T-cell (primary cell): ENCODE measurements at places on chromosomes 2 and 18.

- DNase-seq: no peak
Observed at GRCh38 chr18:11983592-11983991, 2.3 kb downstream of the IMPA2 start.

GRCh38 chr2:222240676-222241049 lies 58.1 kb downstream of the PAX3 start:
- no peak for DNase-seq

- DNase-seq: no peak
Observed at GRCh38 chr2:125398738-125399524, 1257.0 kb upstream of the GYPC start.

DNA sequence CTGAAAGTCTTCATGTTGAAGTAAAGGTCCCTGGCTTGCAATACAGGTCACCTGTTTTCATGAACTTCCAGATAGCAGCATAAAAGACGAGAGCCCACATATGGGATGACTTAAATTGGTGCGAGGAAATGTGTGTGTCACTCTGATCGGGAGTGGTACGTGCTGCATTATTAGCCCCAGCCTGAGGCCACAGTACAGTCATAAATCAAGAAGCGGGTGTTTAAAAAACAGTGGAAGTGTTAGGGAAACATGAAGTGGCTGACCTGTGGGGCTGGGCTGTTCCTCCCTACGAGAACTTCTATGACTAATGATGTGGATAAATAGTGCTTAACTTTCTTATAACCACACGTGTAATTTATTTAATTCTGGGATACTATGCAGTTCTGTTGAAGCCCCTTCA lies 24.4 kb downstream of the RDH14 start:
- no peak for DNase-seq

- no peak for DNase-seq
Observed at GRCh38 chr18:76725445-76725844, 96.9 kb upstream of the ZNF236 start.

- no peak for DNase-seq
Observed at GRCh38 chr2:106296182-106296815, 102.2 kb upstream of the UXS1 start.

GRCh38 chr2:76073992-76074604 lies 363.4 kb upstream of the GCFC2 start:
- no peak for DNase-seq

GRCh38 chr2:135149251-135149650 lies 97.2 kb downstream of the RAB3GAP1 start:
- DNase-seq: no peak

DNA sequence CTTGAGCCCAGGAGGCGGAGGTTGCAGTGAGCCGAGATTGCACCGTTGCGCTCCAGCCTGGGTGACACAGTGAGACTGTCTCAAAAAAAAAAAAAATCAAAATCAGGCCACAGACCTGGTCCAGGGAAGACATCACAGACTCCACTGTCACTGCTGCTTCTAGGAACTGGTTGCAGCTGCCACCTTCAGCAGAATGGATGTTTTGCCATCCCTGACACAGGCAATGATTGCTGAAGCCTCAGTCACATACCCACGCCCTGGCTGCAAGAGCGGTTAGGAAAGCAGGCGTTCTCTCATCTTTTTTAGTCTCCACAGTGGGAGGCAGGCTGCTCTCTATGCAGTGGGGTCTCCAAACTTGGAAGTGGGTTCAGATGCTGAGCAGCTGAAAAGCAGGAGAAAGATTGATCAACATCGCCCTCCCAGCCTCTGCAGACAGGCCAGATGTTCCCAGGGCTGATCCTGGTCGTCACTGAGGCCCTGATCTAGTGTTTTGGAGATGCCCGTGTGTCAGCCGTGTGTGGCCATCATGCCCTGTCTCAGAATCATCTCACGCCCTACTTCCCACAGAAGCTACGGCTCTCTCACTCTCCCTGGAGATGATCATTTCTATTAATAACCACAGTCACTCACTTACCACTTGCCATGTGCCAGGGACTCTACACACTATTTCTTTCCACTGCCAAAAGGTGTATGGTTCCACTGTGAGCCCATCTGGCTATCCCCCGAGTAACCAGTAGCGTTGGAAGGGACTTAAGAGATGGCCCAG lies 91.8 kb downstream of the PLB1 start:
- no peak for DNase-seq

- DNase-seq: peak; percentile 53
Observed at GRCh38 chr2:207725873-207726578, 14.6 kb downstream of the CCNYL1 start.

DNA sequence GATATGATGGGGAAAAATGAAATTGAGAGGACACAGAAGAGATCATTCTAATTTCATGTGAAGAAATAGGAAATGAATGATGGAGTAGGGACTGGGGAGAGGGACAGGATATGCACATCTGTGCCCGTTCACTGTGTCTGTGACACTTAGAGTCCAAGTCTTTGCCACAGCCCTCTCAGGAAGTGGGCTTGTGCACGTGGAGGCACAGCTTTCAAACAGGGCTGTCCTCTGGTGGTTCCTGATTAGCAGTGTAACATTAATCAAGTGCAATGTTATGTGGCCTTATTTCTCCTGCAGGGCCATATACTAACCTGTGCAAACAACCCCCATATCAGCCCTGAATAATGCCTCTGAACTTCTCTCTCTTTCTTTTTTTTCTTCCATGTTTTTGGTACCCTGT lies 312.2 kb upstream of the FAM98A start:
- no peak for DNase-seq

DNA sequence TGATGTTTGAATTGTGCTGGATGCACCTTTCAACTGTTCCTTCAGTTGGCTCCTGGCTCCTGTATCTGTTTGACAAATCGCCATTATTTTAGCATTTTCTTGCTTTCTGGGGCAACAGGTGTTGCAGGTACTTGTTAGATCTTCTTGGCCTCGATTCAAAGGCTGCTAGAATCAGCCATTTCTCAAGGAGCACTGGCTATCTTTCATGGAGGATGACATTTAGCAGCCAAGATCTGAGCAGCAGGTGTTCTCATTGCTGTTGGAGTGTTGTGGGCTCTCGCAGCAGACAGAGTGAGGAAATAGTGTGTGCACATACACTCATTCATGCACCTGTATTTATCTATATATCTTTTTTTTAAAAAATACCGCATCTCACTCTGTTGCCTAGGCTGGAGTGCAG lies 52.2 kb downstream of the INPP5D start:
- no peak for DNase-seq

DNA sequence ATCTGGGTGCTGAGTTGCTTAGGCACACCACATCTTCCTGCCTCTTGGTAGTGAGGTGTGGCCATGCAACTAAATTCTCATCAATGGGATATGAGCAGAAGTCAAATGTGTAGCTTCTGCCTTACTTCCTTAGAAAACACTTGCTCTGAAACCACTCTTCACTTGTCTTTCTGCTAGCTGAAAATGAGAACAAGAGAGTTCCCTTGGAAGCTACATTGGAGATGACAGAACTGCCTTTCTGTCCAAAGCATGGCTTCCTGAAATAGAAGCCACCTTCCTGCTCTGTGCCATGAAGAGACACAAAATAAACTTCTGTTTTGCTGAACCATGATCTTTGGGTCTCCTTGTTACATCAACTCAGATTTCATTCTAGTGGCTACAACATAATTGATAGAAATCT lies 659.9 kb downstream of the IRS1 start:
- DNase-seq: no peak

DNA sequence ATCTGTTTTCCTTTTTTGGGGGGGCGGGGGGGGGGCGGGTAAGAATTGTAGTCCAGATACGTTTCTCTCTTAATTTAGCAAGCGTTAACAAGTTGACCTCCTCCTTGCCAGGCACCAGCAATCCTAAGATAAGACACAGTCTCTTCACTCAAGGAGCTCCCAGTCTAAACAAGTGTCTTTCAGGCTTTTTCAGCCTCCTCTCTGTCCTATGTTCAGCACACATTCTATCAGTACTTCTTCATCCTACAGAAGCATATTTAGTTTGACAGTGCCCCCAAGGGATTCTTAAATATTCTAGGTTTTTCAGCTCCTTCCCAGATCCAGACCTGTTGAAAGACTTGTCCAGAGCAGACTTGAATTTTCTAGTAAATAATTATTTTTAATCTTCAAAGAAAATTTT lies 2.7 kb downstream of the PPP1CB start:
- DNase-seq: no peak

DNA sequence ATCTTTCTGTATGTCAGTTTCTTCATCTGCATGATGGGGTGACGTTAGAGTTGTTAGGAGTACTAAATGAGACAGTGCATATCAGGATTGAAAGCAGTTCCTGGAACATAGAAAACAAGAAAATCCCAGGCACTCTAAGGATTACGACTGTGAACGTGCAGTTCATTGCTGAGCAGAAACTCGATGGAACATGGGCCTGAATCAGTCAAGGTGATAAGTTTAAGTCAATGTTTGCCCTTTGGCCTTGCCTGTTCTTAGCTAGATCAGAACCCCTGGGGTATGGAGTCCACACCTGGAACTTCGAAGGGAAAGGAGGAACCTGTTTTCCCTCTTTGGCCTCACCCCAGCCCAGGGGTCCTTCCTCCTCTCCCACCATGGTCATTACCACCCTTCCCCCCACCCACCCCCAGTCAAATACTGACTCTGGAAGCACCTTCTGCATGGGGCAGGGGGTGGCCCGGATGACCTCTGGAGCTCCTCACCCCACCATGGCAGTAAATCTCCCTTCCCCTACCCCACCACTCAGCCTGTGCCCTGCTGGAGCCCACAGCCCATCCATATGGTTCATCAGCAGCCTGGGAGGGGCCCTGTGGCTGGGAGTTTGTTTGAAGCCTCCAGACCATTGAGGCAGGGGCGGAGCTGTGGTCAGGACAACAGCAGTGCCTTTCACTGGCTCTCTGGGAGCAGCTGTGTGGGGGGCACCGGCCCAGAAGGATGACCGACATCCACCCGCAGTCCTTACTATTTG lies 164.1 kb downstream of the SMAD7 start:
- no peak for DNase-seq

- DNase-seq: no peak
Observed at GRCh38 chr2:892892-893291, 57.8 kb upstream of the SNTG2 start.

- DNase-seq: no peak
Observed at GRCh38 chr2:45263147-45263546, 253.9 kb upstream of the SIX2 start.

DNA sequence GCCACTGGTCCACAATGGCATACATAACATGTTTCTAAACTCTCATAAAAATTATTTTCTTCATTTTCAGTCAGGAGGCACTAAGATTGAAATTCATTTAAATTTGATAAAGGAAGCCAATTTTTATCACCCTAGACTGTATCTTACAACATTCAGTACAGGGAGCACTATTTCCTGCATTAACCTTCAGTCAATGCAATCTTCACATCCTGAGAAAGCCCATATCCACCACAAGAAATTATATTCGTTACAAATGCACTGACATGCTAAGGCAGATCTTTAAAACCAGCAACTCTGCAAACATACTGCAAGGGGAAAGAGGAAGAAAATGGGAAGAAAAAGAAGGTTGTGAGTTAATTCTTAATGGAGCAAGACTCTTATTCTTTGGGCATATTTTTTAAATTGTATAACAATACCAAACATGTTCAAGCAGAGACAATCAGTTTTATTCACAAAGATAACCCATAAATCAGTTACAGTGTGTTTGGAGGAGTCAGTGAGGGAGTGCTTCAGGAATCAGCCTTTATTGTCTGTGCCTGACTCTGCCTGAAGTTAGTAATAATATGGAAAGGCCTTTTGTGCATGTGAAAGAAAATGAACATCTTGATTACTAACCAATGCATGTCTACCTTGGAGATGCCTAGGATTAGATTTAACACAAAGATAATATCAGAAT lies 370.1 kb downstream of the FBXO15 start:
- no peak for DNase-seq

DNA sequence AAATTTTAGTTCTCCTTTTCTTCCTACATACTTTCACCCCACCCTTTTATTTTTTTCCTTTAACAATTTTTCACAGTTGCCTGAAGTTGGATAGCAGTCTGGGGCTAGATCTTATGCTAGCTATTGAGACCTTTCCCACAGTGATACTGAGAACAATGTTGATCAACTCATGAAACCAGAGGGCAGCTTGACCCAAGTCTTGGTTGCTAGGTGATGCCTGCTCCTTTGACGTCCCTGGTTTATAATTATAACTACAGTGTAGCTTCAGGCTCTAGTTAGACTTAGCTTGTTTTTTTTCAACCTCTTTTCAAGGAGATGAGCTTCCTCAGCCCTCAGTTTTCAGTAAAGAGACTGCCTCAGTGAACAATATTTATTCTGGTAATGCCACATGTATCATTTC lies 648.5 kb downstream of the IRS1 start:
- no peak for DNase-seq

DNA sequence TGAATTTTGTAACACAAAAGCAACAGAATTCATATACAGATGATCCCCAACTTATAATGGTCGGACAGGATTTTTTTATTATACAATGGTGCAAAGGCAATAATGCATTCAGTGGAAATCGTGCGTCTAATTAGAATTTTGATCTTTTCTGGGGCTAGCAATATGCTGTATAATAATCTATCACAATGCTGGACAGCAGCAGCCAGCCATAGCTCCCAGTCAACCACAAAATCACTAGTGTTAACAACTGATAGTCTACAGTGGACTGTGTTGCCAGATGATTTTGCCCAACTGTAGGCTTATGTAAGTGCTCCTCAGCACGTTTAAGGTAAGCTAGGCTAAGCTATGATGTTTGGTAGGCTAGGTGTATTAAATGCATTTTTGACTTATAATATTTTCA lies 399.0 kb upstream of the SLC39A10 start:
- DNase-seq: no peak
